ENCODE measurements at places on chromosomes 11 and 22.
A peak's percentile ranks its signal among the peaks of the same experiment; 100 is the strongest.

DNA sequence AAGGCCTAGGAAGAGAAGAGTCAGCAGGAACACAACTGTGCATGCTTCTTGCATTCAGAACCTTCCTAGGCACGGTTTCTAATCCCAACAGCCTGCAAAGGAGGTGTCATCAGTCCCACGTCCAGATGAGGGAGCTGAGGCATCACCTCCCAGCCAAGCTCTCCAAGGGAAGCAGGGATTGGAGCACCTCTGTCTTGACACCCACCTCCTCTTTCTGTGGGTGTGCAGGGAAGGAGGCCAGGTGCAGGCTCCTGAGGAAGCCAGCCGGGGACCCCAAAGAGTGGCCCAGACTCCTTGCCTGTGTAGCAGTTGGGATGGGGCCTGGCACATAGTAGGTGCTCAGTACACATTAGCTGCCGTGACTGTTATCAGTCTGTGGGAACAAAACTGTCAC is 2.0 kb downstream of the PNPLA5 start:
- no peak for DNase-seq

- DNase-seq, result no peak
Measured at GRCh38 chr11:112783945-112784322, 177.3 kb upstream of the NCAM1 start.

- no peak for DNase-seq
Measured at GRCh38 chr11:130455483-130456127, 7.2 kb downstream of the ADAMTS15 start.

DNA sequence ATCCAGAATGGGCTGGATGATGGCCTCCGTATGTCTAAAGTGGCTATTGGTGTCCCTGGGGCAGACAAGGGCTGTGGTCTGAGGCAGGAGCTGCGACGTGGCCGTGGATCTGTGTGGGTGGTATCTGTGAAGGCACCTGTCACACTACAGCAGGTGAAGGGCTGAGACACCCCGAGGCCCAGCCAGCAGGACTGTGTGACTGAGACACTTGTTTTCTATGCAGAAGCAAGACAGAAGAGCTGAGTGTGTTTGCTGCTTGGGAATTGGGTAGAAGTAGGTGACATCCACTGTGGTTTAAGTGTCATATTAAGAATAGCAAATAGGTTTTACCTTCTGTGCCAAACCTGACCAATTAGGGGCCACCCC is 35.0 kb downstream of the AMPD3 start:
- no peak for DNase-seq

DNA sequence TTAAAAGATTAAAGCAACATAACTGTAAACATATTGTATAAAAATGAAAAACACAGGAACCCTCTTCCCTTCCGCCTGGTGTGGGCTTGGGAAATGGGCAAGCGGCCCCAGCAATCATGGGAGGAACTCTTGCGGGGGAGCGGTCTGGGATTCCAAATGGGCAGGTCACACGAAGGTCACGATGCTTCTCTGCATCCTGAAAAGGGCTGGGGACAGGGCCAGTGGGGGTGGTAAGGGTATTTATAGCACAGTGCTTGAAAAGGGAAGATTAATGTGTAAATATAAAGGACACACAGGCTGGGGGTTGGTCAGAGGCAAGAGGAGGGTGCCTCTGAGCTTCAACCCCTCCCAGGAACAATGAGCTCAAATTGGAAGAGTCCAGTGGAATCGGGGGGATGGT is 46.9 kb upstream of the OR4B1 start:
- DNase-seq, result no peak

DNA sequence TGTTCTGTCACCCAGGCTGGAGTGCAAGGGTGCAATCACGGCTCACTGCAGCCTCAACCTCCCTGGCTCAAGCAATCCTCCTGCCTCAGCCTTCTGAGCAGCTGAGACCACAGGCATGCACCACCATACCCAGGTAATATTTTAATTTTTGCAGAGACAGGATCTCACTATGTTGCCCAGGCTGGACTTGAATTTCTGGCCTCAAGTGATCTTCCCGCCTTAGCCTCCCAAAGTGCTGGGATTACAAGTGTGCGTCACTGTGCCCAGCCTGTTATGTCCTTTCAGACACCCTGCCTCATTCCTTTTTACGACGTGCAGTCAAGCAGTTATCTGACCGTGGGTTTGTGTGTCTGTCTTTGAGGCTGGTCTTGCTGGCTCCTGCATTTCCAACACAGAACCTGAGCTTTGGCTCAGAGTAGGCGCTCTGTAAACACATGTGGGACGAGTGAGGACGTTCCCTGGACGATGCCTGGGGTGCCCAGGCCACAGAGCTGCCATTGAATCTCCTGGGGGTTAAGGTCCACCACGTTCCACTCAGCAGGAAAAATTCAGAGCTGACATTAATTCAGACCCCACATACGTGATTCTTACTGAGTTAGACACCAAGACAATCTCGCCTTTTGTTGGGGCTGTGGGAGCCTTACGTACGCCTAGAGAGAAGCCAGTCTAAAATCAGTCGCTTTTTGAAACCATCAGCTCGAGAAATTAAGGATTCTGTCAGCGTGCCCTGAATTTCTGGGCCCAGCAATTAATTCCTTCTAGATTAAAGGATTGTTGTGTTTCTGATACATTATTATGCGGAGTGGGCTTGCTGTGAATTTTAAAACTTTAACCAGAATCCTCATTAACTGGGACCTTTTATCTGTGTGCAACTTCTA is 21.5 kb upstream of the EMID1 start:
- no peak for DNase-seq

DNA sequence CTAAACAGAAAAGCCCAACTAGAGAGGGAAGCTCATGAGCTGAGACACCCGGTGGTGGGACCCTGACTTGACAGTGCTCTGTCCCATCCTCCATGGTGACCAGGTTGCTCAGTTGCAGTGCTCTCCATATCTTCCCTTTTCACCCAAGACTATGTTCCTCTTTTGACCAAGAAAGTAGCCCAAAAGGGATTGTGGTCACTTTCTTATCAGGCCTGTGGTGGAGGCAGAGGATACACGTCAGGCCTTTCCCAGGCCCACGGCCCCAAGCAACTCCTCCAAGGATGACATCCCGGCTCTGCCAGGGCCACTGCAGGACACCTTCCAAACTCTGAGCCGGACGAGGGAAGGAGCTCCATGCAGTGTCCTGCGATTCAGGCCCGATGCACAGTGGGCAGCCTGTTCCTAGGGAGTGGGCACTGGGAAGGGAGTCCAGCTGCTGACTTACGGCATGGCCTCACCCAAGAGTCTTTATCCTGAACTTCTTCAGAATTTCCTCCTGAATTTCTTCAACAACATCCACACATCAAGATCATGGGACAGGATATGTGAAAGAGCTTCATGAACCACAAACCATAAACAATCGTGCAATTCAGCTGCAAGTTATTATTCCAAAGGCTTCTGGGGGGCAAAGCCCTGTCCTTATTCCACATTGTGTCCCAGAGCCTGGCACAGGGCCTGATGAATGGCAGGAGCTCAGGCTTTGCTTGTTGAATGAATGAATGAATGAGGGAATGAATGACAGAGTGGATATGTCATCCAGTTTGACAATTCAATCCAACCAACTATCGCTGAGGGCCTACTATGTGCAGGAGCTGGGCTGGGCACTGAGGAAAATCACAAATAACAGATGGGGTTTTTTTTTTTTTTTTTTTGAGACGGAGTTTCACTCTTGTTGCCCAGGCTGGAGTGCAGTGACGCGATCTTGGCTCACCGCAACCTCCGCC is 36.0 kb upstream of the MYH9 start:
- DNase-seq, result no peak

DNA sequence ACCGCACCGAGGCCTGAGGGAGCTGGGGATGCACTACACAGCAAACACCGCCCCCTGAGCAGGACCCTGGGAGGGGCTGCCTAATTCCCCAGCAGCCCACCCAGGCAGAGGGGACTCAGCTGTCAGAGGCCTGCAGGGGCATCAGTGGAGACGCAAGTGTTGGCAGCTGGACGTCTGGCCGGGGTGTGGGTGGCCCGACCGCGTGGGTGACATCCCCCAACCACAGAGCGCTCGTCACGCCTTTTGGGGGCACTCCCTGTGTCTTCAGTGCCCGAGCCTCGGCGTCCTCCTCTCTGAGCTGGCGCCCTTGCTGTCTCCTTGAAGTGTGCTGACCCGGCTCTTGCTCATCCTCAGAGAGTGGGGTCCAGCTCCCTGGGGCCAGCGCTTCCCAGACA is 150.2 kb downstream of the BRD1 start:
- DNase-seq, result no peak

- no peak for DNase-seq
Measured at GRCh38 chr22:46017166-46017565, 40.2 kb upstream of the WNT7B start.

GRCh38 chr22:48428631-48429371 is 1398.9 kb downstream of the BRD1 start:
- no peak for DNase-seq

DNA sequence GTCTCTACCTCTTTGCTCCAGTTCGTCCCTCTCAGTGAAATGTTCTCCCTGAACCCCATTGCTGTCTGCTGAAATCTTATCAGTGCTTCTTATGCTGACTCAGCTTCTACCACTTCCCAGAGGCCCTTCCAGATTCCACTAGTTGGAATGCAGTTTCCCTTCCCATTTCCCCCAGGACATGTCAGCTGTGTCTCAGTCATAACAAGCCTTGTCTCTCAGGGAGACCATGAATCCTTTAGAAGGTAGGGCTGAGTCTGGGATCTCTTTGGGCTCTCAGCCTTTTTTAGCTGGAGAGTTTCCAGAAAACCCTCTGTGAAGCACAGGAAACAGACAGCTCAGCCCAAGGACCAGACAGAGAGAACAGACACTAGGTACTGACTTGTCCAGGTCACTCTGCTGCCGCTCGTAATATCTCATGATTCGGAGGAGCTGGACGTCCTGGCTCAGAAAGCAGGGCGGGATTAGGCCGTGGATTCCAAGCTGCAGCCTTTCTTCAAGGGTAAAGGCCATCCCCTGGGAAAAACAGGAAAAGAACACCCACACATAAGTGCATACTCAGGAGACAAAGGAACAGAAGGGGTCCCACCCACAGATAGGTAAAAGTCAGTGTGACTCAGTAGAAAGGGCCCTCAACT is 113.0 kb downstream of the ME3 start:
- DNase-seq, result no peak

DNA sequence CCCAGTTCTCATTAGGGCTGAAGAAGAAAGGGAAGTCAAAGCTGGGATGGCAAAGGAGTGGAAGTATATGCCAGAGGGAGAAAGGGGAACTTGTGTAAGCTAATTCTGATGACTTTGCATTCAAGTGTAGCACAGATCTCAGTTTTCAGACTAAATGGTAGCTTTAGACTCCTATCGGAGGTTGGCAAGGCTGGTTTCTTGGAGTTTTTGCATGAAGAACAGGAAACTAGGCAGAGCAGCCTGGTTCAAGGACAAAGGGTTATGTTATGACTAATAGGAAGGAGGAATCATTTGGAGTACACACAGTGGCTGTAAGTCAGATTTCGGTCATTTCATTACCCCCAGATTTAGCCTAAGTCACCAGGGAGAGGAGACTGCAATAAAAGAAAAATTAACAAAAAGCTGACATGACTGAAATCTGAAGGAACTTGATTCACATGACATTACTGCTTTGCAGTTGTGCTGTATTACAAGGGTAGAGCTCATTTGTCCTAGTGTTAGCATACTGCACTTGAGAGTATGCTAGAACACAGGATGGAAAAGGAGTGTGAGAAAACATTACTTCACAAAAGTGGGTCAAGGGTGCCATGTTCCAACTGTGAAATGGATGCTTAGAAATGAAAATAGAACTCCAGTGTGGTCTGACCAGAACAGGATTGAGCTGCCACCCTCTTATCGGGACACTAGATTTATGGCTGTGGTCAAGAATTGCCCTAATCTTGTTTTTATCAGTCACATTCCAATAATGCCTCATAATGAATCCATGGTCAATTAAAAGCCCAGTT is 23.6 kb downstream of the ADM start:
- no peak for DNase-seq

DNA sequence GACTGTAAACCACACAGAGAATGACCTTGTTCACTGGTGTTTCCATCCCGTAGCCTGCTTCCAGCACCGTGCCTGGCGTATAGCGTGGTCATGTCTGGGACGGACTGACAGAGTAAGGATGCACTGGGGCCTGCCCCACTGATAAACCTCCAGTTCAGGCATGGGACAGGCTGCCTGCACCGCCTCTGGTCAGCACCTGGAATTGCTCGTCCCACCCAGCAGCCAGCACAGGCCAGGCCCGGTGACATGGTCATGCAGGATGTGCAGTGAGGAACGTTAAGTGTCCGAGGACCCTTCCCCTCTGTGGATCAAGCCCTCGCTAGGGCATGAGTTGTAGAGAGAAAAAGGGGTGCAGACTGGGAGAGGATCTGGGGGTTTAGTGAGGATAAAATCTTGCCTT is 44.8 kb downstream of the LMO1 start:
- no peak for DNase-seq

DNA sequence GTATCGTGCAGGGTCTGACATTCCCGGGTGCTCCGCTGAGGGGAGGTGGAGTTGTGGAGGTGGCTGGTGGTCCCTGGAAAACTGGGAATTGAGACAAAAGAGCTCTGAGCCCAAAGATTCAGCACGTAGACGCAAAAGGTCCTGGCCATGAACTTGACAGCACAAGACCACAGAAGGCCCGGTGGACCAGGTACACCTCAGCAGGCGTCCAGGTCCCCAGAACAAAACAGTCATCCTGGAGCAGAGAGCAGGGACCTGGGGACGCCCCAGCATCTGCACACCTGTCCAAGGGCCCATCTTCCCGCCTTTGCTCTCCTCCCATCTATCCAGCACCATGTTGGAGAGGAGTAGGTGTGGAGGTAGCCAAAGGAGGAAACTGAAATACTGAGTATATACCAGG is 13.8 kb upstream of the MB start:
- no peak for DNase-seq

GRCh38 chr11:133988686-133989410 is 32.1 kb upstream of the IGSF9B start:
- DNase-seq, result no peak

DNA sequence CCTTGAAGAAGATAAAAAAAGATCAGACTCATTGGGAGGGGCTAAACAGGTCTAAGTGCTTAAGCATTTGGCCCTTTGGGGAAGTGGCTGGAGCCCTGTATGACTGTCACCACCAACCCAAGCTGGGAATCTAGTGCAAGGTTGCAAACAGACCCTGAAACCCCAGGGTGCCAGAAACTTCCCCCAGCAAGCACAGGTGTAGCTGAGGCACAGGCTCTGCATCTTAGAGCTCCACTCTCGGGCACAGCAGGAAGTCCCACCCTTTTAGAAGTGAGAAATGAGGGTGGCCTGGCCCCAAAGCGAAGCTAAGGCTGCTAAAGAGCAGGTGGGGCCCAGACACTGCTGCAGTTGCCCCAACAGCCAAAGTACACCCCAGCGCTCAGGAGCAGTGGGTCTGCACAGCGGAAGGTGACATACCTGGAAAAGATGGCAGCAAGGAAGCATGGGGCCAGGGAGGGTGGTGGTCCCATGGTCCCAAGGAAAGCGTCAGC is 5.8 kb upstream of the KDM2A start:
- peak; percentile 60 for DNase-seq
